Choroid plexus epithelial cell (primary cell): ENCODE measurements at places on chromosomes 7 and 10.

DNA sequence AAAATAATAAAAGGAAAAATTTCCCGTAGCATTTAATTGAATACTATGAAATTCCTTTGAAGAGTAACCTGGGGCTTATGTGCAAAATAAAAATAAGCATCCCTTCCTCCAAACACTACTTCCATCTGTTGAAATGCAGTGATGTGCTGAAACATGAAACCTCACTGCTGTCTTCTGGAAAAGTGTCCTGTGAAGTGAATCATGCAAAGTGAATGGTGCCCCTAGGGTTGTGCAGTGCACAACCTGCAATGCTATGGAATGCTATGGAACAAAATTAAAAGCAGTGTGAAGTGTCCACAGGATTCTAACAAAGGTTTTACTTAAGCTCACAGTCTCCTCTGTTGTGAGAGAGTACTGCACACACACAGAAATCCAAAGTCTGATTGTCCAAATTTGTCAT, 480.9 kb downstream of the ETV1 start:
- DNase-seq, result peak; percentile 53

DNA sequence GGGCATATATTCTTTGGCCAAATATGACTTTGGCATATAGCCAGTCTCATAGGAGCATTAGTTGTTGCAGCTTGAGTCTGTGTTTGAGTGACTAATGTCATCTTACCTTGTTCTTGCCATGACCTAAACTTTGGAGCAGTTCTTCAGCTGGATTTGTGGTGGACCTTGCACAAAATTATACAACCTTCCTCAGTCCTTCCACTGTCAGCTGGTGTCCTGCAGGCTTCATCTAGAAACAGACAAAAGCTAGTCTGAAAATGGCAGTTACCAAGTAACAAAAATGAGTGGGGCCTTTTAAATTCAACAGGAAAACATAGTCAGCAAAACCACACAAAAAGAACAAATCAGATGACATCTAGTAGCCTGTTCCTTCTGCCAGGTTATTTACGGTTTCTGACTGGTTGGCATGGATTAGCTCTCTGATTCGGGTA, 59.5 kb upstream of the HECTD2 start:
- peak; percentile 31 for DNase-seq

DNA sequence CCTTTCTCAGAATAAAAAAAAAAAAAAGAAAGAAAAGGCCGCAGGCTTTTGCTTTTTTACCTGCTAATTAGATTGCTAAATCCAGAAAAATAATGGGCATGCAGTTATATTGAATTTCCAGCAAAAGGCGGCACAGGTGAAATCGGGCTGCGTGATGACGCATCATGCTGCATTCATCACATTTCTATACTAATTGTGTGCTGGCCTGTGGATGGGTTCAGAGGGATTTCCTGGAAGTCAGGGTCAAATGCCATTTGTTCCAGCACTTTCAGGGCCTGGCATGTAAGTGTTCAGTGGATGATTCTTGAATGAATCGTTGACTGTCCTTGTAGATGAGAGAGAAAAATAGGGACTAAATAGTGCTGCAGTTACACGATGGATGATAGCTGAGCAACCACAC, 292.7 kb downstream of the CAMK1D start:
- no peak for DNase-seq

GRCh38 chr7:113446391-113446790, 328.0 kb upstream of the SMIM30 start:
- DNase-seq, result no peak

DNA sequence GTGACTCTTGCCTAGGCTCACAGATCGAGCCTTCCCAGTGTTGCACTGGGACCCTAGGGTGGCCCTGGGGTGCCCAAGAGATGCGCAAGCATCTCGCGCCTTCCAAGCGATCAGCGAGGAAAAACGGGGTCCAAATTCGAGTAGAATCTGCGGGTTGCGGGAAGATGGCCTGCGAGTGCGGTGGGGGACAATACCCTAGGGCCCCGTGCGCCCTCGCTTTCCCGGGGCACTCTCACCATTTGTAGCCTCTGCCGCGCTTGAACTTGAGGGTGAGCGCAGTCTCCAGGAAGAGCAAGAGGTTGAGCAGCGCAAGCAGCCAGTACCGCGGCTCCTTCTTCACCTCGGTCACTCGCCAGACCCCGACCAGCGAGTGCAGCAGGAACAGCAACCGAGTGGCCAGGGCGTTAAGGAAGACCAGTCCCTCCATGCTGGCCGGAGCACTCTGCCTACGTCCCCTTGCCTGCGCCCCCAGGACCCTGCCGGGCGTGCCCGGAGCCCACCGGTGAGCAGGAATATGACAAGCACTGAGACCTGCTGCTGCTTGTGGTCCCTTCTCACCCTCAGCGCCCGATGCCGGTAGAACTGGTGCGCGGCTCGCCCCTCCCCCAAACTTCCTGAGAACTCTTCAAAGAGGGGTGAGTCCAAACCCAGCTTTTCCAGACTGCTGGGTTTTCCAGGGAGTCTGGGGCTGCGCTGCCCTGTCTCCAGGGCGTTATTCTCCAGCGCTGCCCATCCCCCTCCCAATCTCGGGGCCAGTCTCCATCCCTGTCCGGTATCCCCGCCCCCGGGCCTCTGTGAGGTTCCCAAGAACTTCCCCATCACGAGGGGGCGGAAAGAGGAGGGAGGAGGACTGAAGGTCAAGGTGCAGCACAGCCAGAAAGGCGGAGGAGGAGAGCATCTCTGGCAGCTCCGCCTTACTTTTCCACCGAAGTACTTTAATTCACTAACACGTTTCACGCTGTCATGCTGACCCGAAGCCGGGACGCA, at the start of gene TMEM26:
Gene TMEM26, minus strand, starts transcription at position 727 of the 987 bp plus-strand sequence. Its CDS starts 300 bp downstream, at position 427.
- DNase-seq, result peak; percentile 46

GRCh38 chr10:72426986-72427385, 72.3 kb upstream of the DNAJB12 start:
- DNase-seq, result peak; percentile 3

DNA sequence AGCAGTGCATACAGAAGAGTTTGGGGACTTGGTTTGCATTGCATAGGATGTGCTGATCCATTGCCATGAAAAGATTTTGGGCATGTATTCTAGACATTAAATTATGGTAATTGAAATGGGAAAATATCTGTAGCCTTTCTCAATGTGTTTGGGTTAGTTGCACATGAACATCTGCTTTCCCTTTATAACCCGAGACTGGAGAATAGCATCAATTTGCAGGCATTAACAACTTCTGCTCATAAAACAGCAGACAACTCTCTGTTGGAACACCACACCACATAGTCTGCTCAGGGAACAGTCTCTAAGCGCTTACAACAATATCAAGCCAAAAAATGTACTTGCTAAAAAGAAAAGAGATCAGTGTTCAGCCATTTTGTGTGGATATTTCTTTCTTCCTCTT, 1391.1 kb upstream of the LRRTM3 start:
- no peak for DNase-seq

DNA sequence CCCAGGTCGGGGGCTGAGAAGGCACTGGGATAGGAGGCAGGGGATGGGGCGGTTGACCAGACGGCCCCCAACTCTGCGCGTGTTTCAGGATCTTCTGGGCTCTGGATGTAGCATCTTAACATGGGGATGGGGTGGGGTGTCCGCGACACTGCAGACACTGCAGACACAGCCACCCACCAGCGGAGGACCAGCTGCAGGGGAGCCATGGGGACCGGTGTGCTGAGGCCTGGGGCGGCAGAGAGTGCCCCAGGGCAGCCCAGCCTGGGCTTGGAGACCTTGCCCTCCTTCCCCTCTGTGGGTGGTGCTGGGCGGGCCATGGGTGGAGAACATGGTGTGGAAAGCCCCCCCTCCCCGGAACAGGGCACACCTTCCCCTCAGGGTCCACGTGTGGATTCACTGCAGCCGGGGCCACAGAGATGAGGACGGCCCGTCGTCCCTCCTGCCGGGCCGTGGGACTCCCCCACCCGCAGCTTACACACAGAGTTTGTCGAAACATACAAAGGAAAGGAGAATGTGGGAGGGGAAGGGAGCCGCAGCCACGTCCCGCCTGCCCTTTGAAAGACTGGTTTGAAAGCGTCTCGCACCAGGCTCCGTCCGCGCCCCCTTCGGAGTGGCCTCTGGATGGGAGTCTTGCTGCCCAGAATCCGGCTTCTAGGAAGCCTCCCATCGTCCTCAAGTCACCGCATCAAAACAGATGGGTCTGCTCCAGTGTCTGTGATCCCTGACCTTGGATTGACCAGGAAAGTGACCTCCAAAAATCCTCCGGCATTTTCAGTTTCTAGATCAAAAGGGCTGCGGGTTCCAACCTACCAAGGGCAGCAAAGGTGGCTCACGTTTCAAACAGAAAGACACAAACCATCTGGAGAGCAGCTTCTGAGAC, 91.5 kb upstream of the TCERG1L start:
- DNase-seq, result no peak

- DNase-seq, result no peak
Observed at GRCh38 chr7:9958486-9958885, 1015.2 kb upstream of the PHF14 start.

GRCh38 chr10:35933940-35934641, 292.0 kb upstream of the FZD8 start:
- DNase-seq, result no peak

DNA sequence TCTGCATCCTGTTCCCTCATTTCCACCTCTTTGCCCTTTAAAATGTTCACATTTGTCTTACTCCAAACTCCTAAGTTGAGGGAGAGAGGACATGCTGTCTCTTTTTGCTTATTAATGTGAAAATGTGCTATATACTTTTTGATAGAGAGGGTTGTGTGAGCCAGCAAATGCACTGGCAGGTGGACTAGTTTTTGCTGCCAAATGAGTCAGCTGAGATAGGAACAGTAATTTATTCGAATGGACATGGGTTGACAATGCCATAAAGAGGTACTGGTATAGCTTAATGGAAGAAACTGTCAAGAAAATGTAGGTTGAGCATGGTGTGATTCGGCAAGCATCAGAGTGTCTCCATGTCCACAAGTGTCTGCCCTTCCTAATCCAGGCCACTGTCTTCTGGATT, 9.2 kb upstream of the TRUB1 start:
- DNase-seq, result no peak

GRCh38 chr7:36280840-36281812, 108.5 kb upstream of the ANLN start:
- DNase-seq, result peak; percentile 94

DNA sequence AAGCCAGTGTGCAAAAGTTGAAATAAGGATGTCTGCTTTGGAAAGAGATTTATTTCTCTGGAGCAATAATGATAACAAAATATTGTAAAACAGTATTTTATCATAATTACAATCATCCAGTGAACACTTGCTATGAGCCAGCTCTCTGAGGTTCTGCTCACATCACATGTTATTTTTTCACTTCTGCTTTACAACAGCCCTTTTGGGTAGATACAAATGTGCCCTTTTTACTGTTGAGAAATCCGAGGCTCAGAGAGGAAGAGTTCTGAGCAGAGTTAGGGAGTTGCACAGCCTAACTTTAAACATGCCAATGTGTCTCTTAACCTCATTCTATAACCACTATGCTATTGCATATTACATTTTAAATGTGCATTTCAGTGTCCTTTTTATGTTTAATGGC, 232.6 kb upstream of the CDC14C start:
- DNase-seq, result no peak

DNA sequence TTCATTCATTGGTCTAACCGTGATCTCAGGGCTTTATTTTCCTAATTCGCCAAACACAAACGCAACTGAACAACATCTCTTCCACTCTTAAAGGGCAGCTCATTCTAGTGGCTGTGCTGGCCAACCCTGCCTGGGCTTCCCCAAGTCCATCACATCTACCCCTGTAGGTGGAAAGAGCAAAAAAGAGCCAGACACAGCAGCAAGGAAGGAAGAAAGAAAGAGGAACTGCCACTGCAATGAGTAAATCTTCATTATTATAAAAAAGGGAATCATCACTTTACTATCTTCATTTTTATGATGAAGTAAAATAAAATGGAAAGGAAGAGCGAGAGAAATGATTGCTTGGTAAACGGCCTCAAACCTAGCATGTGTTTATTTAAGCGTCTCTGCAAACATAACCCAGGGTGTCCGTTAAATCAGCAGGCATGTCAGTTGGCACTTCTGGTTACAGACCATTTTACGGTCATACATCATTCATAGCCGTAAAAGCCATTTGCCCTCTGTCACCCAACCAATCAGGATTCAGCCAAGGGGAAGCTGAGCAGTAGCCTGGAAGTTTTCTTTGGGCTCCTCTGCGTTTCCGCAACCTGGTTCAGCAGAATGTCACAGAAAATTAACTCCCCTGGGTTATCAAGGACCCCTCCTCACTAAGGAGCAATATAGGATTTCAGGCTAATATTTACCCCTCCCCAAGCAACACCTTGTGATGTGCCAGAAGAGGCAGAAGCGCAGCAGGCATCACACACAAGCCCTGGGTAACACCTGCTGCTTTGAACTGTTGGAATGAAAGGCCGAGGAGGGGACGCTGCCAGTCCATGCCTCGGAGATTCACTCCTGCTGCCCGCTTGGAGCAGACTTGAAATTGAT, 234.0 kb downstream of the SNX10 start:
- no peak for DNase-seq

GRCh38 chr7:43303740-43304241, 191.3 kb downstream of the HECW1 start:
- peak; percentile 11 for DNase-seq

DNA sequence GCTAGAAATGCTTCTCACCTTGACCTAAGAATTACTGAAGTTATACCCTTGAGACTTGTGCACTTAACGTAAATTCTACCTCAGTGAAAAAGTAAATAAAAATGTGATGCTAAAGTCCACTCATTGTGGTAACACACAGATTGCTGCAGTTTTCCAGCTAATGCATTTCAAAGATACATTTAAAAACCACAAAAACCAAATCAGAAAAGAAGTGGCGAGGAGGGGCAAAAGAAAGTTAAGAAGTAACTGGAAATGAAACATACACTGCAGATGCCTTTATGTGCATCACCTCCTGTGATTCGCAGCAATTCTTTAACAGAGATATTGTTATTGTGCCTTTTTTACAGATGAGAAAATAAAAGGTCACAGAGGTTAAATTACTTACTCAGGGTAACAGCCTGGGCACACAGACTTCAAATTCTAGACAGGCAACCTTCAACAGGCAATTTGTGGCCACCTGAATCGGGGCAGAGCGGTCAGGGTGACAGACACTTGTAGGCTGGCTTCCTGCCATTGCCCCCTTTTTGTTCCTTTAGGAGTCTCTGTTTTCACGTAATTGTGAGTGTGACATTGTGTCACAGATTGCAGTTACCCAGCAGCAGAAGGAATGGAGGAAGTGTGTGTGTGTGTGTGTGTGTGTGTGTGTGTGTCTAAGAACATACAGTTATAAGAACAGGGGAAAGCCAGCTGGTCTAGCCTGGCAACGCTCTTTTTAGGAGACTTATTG, 1.9 kb downstream of the WIPF3 start:
- no peak for DNase-seq

DNA sequence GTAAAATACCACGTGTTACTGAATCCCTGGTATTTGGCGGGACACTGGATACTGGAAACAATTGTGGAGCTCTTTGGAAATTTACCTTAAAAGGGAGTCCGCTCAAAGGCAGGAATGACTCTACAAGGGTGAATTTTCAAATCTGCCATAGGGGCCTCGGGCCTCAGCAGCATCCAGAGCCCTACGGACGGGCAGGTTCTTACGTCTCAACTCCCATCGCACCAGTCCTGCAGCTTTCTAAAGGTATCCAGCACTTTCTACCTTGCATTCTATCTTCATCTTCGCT, 248 bp downstream of the PSPH start:
- DNase-seq, result no peak

- DNase-seq, result peak; percentile 47
Observed at GRCh38 chr10:32189400-32190084, 133.3 kb upstream of the KIF5B start.

GRCh38 chr7:50803359-50804337, 21.0 kb upstream of the GRB10 start:
- no peak for DNase-seq
